Lower lobe of right lung (tissue), 2 donors: ENCODE measurements at places on chromosomes 1 and 21.

DNA sequence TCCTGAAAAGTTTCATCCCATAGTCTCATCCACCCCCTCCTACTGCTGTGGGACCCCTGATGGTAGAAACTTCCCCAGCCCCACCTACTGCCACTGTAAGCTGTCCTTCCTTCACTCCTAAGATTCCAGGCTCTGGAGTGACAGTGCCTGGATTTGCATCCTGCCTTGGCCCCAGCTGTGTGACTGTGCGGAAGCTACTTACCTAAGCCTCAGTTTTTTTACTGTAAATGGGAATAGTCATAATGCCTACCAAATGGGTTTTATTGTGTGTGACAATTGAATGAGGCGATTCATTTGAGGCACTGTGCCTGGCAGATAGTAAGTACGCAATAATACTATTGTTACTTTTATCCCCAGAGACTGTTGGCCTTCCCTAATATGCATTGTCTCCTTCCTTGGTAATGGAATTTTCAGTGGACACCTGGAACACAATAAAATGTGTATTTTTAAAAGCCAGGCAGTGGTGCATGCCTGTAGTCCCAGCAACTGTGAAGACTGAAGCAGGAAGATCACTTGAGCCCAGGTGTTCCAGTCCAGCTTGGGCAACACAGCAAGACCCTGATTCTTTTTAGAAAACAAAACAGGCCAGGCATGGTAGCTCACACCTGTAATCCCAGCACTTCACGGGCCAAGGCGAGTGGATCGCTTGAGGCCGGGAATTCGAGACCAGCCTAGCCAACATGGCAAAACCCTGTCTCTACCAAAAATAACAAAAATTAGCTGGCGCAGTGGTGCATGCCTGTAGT is 55.0 kb upstream of the ZNF326 start:
- no peak for DNase-seq

- DNase-seq, result peak; percentile 70
These were observed 1.0 kb downstream of the ZNF687 start for GRCh38 chr1:151282883-151283725.

- no peak for DNase-seq
These were observed 16.7 kb downstream of the TMEM63A start for GRCh38 chr1:225865514-225865913.

GRCh38 chr1:101128846-101129245 is 103.3 kb upstream of the DPH5 start:
- DNase-seq, result no peak

GRCh38 chr1:2300004-2300771 is 72.1 kb downstream of the SKI start:
- DNase-seq, result no peak

DNA sequence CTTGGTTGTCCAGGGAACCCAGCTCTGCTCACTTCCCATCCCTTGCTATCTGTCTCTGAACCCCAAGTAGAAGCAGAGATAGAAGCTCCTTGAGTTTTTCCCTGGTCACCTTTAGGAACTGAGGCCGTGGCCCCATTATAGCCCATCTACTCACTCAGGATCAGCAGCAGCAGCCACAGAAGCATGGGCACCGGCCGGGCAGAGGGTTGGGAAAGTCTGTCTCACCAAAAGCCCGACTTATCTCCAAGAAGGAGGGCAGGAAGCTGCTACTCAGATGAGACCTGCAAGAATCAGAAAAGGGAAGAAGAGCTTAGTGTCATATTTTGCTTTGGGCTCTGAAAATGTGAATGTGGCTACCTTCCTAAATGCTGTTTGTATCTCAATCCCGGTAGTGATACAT is 264 bp downstream of the FCRL3 start:
- no peak for DNase-seq

DNA sequence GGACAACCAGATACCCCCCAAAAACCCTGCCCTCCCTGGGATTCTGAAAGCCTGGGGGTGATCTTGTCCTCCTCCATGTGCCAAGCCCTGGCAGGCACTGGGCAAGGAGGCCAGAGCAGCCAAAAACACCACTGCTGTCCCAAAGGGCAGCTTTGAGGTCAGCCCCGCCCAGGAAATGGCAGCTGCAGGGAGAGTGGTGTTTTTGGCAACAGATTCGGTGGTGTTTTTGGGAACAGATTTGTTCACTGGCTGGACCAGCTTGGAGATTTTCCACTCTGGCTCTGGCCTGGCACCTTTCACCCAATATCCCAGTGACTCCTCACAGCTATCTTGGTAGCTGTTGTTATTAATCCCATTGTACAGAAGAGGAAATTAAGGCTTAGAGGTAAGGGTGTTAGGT is 34.7 kb downstream of the LRP8 start:
- no peak for DNase-seq

- no peak for DNase-seq
These were observed 10.2 kb downstream of the RPS6KA1 start for GRCh38 chr1:26539722-26540121.

DNA sequence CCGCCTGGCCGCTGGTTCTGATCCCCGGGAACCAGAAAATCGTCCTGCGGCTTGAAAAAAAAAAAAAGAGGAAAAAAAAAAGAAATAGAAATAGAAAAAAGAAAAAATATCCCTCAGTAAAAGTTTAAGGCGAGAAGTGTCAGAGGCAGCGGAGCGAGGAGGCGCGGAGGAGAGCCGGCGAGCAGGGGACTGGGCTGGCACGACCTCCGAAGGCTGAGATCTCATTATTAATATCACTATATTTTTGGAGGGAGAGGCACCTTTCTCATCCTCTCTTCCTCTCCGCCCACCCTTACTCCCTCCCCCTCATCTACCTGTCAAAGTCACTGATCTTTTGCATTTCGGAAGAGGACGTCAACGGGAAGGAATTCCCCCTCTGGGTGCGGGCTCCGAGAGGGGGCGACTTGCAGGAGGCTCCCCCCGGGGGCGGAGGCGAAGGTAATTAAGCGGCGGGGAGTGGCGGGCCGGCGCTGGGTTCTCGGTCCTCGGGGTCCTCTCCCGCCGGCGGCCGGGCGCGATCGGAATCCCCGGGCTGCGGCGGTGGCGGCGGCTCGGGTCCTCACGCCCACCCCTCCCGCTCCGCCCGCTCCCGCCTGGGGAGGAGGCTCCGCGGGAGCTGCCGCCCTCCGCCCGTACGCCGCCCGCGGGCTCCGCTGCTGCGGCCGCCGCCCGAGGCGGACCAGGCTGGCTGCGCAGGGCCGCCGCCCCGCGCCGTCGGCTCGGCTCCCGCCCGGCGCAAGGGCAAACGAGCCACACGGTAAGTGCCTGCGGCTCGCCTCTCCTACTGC is at the start of gene NTNG1:
Gene NTNG1 (plus strand): TSS at position 337 of the 788 bp plus-strand sequence.
- DNase-seq, result no peak

GRCh38 chr1:50181027-50181663 is 72.4 kb downstream of the ELAVL4 start:
- DNase-seq, result no peak

- DNase-seq, result no peak
These were observed 15.4 kb upstream of the MEX3A start for GRCh38 chr1:156097499-156098178.

GRCh38 chr1:159429074-159429861 is 2.7 kb upstream of the OR10J4 start:
- DNase-seq, result no peak

DNA sequence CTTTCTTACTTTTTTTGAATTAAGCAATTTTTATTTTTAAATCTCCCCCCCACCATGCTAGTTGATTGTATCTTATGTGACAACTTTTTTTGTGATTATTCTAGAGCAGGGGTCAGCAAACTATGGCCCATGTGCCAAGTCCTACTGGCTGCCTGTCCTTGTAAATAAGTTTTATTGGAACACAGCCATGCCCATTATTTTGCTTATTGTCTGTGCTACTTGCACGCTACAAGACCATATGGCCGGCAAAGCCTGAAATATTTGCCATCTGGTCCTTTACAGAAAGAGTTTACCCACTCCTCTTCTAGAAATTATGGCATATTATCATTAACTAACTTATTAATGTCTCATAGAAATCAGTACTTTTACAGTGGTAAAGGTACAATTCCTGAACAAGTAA is 51.7 kb downstream of the AK5 start:
- DNase-seq, result no peak

DNA sequence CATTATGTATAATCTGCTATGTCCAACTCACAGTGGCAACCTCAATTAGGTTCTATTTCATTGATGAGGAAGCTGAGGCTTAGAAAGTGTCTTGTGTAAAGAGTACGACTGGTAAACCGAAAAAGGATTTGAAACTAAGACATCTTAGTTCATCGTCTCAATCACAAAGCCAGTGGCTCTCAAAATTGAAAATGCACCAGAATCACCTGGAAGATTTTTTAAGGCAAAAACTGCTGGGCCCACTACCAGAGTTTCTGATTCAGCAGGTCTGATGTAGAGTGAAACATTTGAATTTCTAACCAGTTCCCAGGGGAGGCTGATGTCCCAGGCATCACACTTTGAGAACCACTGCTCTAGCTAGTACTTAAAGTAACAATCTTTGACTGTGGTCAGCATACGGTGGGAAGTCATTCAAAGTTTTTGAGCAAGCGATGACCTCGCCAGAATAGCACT is 5.2 kb upstream of the LRRC53 start:
- DNase-seq, result no peak

GRCh38 chr1:100325415-100326324 is 26.6 kb upstream of the CDC14A start:
- no peak for DNase-seq

DNA sequence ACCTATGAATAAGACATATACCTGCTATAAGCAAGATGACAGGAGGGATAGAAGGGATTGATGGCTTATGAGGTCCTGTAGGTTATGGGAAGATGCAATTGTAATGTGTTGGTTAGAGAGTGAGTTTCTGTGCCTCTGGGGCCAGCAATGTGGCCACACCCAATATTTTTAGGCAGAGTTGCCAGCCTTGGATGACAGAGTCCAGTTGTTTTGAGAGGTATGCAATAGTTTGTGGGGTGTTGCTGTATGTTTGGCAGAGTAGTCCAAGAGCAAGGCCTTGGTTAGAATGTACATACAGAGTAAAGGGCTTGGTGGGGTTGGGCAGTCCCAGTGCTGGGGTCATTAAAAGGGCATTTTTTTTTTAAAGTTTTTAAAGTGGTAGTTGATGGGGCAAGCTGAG is 36.6 kb upstream of the PLA2G5 start:
- DNase-seq, result no peak

DNA sequence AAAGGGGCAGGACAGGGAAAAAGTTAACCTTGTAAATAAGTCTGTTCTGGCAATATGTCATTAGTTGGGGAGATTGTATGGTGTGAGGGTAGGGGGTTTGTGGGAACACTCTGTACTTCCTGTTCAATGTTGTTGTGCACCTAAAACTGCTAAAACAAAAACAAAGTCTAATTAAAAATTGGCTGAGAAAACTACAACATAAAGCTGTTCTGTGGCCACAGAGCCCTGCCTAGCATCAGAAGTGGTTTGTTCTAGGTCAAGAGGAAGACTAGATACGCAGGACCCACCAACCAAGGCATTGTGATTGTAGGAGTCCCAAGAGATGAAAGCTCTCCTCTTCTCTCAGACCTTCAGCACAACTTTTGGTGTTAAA is 81.0 kb upstream of the LRRC8D start:
- no peak for DNase-seq

DNA sequence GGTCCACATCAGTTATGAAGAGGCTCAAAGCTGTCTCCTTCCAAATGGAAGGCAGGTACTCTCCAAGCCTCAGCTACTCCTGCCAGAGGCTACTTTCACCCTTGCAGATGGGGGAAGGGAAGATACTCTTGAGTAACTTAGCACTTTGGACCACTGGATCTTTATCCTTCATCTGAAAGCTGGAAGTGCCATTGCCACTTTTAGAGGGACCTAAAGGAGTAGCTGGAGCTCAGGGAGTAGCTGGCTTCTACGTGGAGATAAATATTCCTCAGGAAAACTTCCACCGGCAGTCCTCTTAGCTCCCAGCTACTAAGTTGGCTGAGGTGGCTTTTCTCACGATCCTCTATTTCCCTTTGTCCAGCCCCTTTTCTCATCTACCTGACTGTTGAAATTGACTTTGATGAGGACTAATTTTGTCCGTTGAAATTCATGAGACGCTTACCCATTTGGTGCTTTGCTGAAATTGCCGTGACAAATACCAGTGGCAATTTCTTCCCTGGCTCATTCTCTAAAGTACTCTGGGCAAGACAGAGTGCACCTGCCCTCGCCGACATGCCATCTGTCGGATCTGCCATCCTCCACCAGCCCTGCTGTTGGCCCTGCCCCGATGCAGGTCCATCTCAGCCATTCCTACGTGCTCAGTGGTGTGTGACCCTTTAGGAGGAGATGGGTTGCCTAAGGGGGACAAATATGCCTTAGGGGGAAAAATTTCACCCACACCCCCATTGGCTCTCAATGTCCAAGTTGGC is 13.6 kb downstream of the IGSF21 start:
- no peak for DNase-seq

DNA sequence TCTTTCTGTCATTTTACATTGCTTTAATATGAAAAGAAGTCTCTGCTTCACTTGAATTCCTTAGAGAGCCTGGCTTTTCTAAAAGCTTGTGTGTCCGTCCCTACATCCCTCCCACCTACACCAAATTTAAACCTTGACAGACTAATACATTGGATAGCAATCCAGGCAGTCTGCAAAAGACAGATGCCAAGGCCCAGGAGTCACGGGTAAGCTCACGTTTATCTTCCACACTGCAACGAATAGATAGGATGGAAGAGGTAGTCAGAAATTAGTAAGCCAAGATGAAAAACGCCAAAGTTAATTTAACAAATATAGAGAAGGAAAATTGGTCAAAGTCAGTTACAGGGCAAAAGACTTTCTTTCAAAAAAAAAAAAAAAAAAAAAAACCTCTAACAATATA is 338.1 kb downstream of the SMYD3 start:
- DNase-seq, result no peak

GRCh38 chr21:20511216-20511880 is 486.9 kb upstream of the NCAM2 start:
- DNase-seq, result no peak

DNA sequence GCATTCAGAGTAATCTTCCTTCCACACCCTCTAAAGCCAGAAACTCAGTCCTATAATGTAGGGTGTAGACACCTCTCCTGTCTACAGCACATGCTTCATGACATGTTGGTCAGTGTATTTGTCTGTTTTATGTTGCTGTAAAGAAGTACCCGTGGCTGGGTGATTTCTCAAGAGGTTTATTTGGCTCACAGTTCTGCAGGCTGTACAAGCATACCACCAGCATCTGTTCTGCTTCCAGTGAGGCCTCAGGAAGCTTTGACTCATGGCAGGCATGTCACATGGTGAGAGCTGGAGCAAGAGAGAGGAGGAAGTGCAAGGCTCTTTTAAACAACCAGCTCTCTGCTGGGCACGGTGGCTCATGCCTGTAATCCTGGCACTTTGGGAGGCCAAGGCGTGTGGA is 12.1 kb downstream of the PLOD1 start:
- DNase-seq, result no peak

GRCh38 chr1:226470921-226471866 is 63.3 kb upstream of the PARP1 start:
- DNase-seq, result no peak
